ENCODE measurements at places on chromosomes 3 and 15. TPM values are rescaled to one million over a fixed set of nuclear protein-coding genes. Genes with fewer than 3 reads are reported as not detected.

- H3K36me3 ChIP-seq: no peaks in the 10 kb centered on the region
- peaks cover 11% of the 10 kb centered on the region for H3K4me1 ChIP-seq
- no peak overlapping the region for H3K4me3 ChIP-seq
- no peaks in the 10 kb centered on the region for H3K27me3 ChIP-seq
- DNase-seq: peak; percentile 18
- H3K27ac ChIP-seq: no peak overlapping the region
These were observed 6.6 kb upstream of the ZNF148 start for GRCh38 chr3:125381743-125382142.

DNA sequence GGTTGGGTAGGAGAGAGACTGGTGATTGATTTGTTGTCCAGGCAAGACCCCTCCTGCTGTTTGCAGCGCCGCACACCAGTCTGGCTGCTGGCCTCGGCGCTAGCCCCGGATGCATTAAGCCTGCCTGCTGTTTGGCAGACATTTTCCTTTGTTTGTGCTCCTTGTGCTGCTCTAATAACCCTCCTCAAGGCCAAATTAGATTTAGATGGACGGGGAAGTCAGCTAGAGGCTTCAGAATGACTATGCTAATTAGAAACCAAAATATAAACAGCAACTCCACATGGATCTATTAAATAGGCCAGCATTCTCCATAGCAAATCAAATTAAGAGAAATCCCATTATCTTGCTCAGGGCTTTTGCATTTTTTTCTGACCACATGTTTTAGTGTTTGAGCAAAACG is 445.2 kb downstream of the SQOR start:
- H3K36me3 ChIP-seq: no peaks in the 10 kb centered on the region
- H3K4me3 ChIP-seq: no peak overlapping the region
- DNase-seq: peak; percentile 17
- H3K27me3 ChIP-seq: no peaks in the 10 kb centered on the region
- peak overlapping the region; percentile 52 for H3K27ac ChIP-seq

DNA sequence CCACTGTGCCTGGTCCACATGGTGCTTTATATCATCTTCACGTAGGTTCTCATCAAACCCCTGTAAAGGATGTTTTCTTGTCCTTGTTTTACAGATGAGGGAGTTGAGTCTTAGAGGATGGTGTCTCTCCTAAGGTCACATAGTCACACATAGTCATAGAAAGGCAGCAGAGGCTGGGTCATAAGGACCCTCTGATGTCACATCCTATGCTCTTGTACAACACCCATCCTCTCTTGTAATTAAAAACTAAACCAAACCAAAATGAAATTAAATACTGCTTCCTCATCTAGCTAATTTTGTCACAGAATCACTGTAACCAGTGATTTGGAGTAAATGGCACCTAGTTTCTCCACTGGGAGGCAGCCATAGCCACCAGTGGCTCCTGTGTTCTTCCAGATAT is 21.8 kb upstream of the ATP1B3 start:
- H3K4me1 ChIP-seq: no peaks in the 10 kb centered on the region
- no peak overlapping the region for H3K4me3 ChIP-seq
- H3K27me3 ChIP-seq: no peaks in the 10 kb centered on the region
- H3K27ac ChIP-seq: no peak overlapping the region
- no peaks in the 10 kb centered on the region for H3K36me3 ChIP-seq
- DNase-seq: no peak

DNA sequence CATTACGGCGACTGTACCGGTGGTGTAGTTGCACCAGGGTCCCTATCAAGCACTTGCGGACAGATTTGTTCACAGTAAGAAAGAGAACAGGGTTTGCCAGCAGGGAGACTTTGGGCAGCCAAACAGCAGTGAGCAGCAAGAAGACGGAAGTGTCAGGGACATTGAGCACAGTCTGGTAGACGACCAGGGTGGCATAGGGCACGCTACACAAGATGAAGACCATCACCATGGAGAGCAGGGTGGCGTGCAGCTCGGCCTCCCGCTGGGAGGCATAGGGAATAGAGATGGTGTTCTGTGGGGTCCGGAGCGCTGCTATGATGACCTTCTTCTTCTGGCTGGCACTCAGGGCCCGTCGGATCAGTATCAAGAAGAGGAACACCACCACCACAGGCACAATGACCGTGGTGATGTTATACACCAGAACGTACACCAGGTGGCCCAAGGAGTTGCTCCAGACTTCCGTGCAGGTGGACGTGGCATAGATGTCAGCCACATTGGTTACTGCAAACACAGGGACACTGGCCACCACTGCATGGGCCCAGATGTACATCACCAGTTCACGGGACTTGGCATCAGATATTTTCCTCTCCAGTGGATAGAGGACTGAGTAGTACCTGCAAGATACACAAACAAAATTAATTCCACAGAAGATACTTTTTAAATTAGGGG is 19.1 kb upstream of the FSIP1 start:
- no peaks in the 10 kb centered on the region for H3K27me3 ChIP-seq
- DNase-seq: peak; percentile 30
- H3K4me1 ChIP-seq: no peaks in the 10 kb centered on the region
- H3K36me3 ChIP-seq: no peaks in the 10 kb centered on the region
- H3K4me3 ChIP-seq: no peak overlapping the region

DNA sequence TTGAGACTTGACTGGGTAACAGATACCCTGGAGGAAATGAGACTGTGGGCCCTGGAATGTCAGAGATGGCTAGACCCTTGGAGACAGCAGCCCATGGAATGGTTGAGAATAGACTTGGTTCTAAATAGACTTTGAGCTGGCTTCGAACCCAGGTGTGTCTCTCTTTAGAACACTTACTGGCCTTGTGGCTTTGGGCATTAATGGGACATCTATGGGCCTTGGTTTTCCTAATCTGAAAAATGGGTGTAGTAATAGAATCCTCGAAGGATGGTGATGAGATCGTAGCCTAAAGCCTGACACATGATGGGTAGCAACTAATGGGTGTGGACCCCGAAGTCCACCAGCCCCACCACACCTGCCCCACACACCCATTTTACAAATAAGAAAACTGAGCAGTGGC is 119.2 kb downstream of the TMEM266 start:
- DNase-seq: no peak
- no peaks in the 10 kb centered on the region for H3K36me3 ChIP-seq
- no peak overlapping the region for H3K27ac ChIP-seq
- no peak overlapping the region for H3K4me3 ChIP-seq
- no peaks in the 10 kb centered on the region for H3K4me1 ChIP-seq
- H3K27me3 ChIP-seq: no peaks in the 10 kb centered on the region

Gene ARIH1
- total RNA-seq: 62.1 TPM

Gene ARRDC4
- 35.3 TPM for total RNA-seq

Gene ACAN
- 0.16 TPM for total RNA-seq

Gene CHAC1
- total RNA-seq: 22.1 TPM
